Smooth muscle cell of bladder (primary cell): ENCODE measurements at places on chromosomes 6 and 20. TPM values are rescaled to one million over a fixed set of nuclear protein-coding genes. Genes with fewer than 3 reads are reported as not detected.

Gene GUCA1A
- total RNA-seq = 0.09 TPM in 1 of 2 replicates, not detected in the other

Gene NRN1
- total RNA-seq = 0.28 TPM in 1 of 2 replicates, not detected in the other

Gene HSPA12B
- 0.14 and 0.46 TPM in 2 replicates for total RNA-seq

Gene EBF4
- 0.57 and 1.8 TPM in 2 replicates for total RNA-seq

Gene C2
- total RNA-seq = 5.4 and 8.4 TPM in 2 replicates

Gene SEL1L2
- total RNA-seq = not detected in 2 replicates

Gene PLA2G7
- total RNA-seq = 0.09 TPM in 1 of 2 replicates, not detected in the other

Gene RSPO3
- 3.7 and 17.4 TPM in 2 replicates for total RNA-seq
